HT-29 (cell line): ENCODE measurements at places on chromosomes 11 and 22. TPM values are rescaled to one million over a fixed set of nuclear protein-coding genes. Genes with fewer than 3 reads are reported as not detected.

The SCGB1D2 gene
- total RNA-seq, result not detected in 2 replicates

The CD248 gene
- total RNA-seq, result not detected in 2 replicates

The RBMXL2 gene
- 0.05 TPM in 1 of 2 replicates, not detected in the other for total RNA-seq

The TPCN2 gene
- 21.9 and 25.1 TPM in 2 replicates for total RNA-seq

The DBX1 gene
- total RNA-seq, result not detected in 2 replicates

The ZNF195 gene
- 50.8 and 51.1 TPM in 2 replicates for total RNA-seq

The HEPACAM gene
- not detected in 2 replicates for total RNA-seq

The TSSK2 gene
- total RNA-seq, result not detected in 2 replicates

The GP1BB gene
- total RNA-seq, result not detected in 2 replicates

The C11orf42 gene
- total RNA-seq, result not detected in 2 replicates

The LRP4 gene
- 0.15 TPM in 1 of 2 replicates, not detected in the other for total RNA-seq

The PIWIL4 gene
- 4.0 and 8.7 TPM in 2 replicates for total RNA-seq

The PHLDA2 gene
- total RNA-seq, result 345 and 406 TPM in 2 replicates

The FOLH1 gene
- not detected in 2 replicates for total RNA-seq

The KCNJ1 gene
- not detected in 2 replicates for total RNA-seq

The TRIM77 gene
- not detected in 2 replicates for total RNA-seq

The OR5A1 gene
- not detected in 2 replicates for total RNA-seq

The ART5 gene
- total RNA-seq, result not detected in 2 replicates

The TOB2 gene
- 25.1 and 26.6 TPM in 2 replicates for total RNA-seq

The EMSY gene
- 19.1 and 30.7 TPM in 2 replicates for total RNA-seq

The C11orf52 gene
- 4.3 and 6.3 TPM in 2 replicates for total RNA-seq

The SGSM1 gene
- 0.13 and 0.23 TPM in 2 replicates for total RNA-seq

The GAL3ST3 gene
- not detected in 2 replicates for total RNA-seq

The NOX4 gene
- not detected in 2 replicates for total RNA-seq
